ENCODE measurements at places on chromosomes 6 and 20.

DNA sequence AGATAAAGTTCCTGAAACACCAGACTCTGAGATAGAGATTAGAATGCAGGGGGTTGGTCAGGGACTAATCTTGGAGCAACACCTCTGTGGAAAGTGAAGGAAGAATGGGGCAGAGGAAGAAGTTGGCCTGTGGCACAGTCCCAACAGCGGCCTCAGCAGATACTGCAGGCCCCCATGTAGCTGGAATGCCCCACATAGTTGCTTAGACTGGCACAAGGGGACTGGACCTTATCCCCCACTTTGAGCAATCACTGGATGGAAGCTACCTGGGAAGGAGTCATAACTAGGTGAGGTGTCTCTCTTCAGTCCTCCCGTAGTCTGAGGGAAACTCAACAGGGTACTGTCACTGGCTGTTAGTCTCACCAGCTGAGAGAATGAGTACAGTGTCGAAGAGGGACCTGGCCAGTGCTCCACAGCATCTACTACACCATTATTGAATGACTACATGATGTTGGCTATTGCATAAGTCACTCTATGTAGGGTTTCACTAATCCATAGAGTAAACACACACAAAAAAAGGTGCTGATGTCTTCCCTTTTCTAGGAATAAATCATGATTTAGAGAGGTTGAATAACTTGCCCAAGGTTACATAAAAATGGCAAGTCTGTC is 47.5 kb downstream of the ADGRG6 start:
- DNase-seq, result no peak

DNA sequence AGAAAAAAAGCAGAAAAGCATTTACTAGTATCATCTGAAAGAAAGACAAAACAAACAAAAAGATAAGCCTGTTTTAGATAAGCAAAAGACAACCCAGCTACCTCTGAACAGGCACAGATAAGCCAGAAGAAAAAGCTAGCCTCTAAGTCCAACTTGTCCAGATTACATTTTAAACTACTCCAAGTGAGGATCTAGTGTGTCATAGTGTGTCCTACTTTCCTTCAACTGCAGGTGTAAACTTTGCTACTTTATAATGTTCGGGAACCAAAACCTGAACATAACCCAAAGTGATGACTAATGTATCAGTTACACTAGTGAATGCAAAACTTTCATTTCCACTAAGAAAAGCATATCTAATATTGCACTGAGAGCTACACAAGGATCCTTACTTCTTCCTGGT is 19.5 kb downstream of the ADNP start:
- no peak for DNase-seq

GRCh38 chr6:37200085-37200484 is 30.1 kb downstream of the PIM1 start:
- DNase-seq, result no peak

- no peak for DNase-seq
Measured at GRCh38 chr20:39716796-39717341, 754.7 kb downstream of the DHX35 start.

GRCh38 chr6:14796974-14797762 is 448.7 kb upstream of the JARID2 start:
- DNase-seq, result no peak

- no peak for DNase-seq
Measured at GRCh38 chr6:147268254-147268653, 64.0 kb downstream of the STXBP5 start.

GRCh38 chr6:121619013-121619412 is 183.6 kb downstream of the GJA1 start:
- DNase-seq, result no peak

GRCh38 chr6:116034327-116034726 is 26.4 kb downstream of the FRK start:
- no peak for DNase-seq

- DNase-seq, result no peak
Measured at GRCh38 chr6:110561696-110562095, 85.3 kb upstream of the SLC22A16 start.

- no peak for DNase-seq
Measured at GRCh38 chr6:161204866-161205557, 68.8 kb downstream of the AGPAT4 start.

- DNase-seq, result no peak
Measured at GRCh38 chr20:11329271-11329670, 588.4 kb upstream of the BTBD3 start.

GRCh38 chr6:144840619-144841018 is 555.5 kb downstream of the UTRN start:
- DNase-seq, result no peak

GRCh38 chr20:57548177-57549058 is 12.5 kb upstream of the PCK1 start:
- no peak for DNase-seq

GRCh38 chr6:129606664-129607063 is 103.3 kb downstream of the ARHGAP18 start:
- no peak for DNase-seq

- DNase-seq, result no peak
Measured at GRCh38 chr20:19750907-19751636, 7.0 kb upstream of the RIN2 start.

- DNase-seq, result no peak
Measured at GRCh38 chr6:110410511-110410910, 4.9 kb downstream of the DDO start.

DNA sequence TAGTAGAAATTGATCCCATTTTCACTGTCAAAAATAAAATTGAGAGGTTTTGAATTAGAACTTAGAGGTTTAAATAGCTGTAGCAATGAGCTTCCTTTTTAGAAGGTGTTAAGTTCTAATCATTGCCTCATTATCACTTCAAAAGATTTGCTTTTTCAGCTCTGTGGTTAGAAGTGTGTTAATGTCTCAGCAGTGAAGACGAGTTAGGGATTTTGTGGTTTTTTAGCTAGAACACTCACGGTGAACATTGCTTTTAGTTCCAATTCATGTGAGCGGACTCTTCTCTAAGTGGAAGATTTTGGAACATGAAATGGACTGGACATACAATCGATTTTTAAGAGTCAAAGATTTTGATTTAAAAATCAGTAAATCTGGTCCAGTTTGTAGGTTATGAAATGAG is 12.7 kb upstream of the IFNGR1 start:
- DNase-seq, result no peak

DNA sequence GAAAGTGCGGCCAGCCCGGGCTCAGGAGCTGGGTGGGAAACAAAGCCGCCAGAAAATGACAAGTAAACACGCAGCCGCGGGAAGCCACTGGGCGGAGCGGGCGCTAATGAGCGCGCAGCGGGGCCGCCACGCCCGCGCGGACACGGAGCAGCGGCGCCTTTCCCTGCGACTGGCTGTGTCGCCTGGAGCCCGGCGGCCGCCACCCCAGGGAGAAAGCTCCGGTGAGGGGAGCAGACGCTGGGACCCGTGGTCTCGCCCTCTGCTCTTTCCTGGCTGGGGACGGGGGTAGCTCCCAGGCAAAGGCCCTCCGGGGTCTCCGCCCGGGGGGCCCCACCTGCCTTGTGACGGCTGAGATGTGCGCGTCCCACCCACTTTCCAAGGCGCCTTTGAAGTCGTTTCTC is 54.9 kb downstream of the PRR18 start:
- DNase-seq, result no peak

DNA sequence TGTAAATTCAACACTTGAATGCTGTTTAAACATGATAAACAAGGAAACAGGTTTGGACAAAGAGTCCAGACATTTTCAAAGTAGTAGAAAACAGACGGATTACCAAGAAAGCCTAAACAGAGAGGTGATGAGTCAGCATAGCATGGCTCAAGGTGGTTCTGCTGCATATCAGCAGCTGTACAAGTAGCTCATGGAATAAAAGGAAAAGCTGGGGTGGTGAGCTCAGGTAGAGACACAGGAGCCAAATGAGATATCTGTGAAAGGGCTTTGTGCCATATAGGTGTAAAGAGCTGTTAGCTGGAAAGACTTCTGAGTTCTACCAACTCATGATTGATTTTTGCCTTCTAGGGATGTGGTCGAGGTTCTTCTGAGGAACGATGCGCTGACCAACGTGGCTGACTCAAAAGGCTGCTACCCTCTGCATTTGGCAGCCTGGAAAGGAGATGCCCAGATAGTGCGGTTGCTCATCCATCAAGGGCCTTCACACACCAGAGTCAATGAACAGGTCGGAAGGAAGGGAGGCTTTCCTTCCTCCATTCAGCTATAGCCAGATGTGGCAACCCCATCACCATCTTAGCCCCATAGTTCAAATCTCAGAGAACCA is 80.7 kb downstream of the ANKS1A start:
- DNase-seq, result no peak

DNA sequence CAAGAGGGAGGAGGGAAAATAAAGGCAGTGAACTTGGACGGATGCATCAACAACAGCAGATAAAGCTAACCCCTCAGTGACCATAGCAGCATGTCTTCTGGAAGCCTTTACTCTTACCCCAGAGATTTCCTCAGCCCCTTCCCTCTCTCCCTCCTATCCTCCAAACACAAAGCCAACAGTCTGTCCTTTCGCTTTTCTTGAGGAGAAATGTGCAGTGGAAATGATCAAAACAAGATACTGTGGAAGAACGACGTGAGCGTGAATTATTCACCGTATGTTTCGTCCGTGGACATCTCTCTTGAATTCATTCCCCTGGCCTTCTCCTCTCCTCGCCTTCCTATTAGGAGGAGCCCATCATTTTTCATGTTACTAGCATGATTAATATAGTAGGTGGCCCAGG is 8.5 kb downstream of the NRN1 start:
- DNase-seq, result no peak

- no peak for DNase-seq
Measured at GRCh38 chr6:145929037-145929633, 35.0 kb downstream of the SHPRH start.

DNA sequence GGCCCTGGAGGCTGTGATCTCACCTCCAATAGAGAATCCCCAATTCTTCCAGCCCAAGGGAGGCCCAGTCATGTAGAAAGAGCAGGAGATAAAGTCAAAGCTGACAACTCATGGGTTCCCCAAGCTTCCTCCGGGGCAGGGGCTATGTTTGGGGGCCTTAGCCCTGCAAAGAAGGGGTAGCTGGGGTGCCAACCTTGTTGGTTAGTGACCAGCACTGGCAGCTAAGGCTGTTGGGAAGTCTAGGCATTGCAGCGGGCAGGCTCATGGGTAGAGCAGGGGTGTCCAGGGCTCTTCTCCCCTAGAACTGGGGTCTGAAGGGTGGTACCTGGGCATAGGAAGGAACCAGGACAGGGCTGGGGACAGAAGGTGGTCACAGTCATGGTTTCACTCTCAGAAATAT is 36.4 kb downstream of the TGM2 start:
- DNase-seq, result no peak

GRCh38 chr6:134029495-134030455 is 22.6 kb downstream of the SLC2A12 start:
- DNase-seq, result no peak

GRCh38 chr6:97218912-97219311 is 64.1 kb downstream of the MMS22L start:
- no peak for DNase-seq

DNA sequence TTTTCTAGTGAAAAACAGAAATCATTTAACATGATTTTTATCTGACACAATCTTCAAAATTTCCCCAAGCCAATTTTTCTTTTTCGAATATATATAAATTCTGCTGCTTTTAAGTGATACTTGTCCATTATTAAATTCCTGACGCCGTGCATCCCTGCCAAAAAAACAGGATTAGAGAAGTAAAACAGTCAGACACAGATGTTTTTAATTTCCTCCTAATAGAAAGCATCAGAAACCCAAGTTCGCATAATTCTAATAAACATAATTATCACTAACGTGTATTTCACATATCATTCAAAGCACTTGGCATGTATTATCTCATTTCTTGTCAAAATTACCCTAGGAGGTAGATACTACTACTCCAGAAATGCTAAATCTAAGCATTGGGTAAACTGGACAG is 179.5 kb downstream of the ZFP64 start:
- no peak for DNase-seq

DNA sequence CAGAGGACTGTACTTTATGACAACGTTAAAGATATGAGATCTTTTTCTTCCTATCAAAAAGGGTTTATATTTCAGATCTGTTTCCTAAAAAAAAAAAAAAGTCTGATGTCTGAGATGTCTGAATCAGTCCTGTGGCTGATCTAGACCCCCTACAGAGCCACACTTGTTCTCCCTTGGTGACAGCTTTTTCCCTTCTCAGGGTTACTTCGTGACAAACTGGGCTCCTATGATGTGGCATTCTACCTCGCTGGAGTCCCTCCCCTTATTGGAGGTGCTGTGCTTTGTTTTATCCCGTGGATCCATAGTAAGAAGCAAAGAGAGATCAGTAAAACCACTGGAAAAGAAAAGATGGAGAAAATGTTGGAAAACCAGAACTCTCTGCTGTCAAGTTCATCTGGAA is 134.5 kb downstream of the SLC16A10 start:
- DNase-seq, result no peak

DNA sequence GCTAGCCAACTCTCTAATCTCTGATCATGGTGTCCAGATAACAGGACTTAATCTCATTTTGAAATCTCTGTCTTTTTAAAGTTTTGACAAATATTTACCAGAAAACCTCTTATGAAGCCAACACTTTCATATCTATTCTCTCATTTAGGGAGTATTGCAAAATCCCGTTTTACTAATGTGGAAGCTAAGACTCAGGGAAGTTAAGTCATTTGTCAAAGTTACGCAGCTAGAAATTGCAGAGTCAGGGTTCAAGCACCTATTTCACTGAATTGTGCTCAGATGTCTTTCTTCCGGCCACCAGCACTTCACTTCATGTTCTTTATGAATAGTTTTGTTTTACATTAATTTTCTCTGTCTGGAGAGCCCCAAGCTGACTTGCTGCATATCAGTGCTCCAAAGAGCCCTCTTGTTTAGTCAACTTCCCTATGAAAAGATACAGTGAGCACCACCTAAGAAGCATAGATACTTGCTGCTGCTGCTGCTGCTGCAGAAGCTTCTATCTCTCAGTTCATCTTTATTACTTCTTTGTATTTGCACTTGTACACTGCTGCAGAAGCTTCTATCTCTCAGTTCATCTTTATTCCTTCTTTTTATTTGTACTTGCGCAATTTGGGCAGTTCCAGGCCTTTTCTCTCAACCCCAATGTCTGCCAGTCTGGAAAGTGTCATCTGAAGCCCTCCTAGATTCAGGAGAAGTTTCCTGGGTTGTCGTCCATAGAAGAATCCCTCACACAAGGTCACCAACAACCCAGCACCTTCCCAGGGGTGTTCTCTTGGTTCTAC is 329.7 kb downstream of the MAFB start:
- no peak for DNase-seq

DNA sequence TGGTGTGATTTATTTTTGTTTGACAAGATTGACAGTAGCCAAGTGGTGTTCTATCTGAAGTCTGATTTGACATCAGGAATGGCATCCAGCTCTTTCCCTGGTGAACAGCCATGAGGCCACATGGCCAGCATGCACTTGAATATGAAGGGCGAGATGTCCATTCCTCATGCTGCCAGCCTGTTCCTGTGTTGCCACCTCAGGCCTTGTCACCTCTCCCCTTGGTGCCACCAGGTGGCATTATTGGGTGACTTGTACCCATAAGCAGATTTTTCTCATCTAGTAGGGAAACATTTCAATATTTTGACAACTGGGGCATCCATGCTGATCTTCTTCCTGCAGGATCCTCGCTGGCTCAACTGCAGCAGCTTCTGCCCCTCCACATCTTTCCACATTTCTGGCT is 199.1 kb downstream of the ERMARD start:
- peak; percentile 23 for DNase-seq

- no peak for DNase-seq
Measured at GRCh38 chr6:163867518-163868292, 453.2 kb downstream of the QKI start.

GRCh38 chr6:41548841-41549642 is 2.9 kb downstream of the FOXP4 start:
- DNase-seq, result no peak

Measured in NCI-H1436 treated with DMSO at 0.1 percent for 48 hours (cell line).